ENCODE measurements at places on chromosomes 13 and 19. TPM values are rescaled to one million over a fixed set of nuclear protein-coding genes. Genes with fewer than 3 reads are reported as not detected.

DNA sequence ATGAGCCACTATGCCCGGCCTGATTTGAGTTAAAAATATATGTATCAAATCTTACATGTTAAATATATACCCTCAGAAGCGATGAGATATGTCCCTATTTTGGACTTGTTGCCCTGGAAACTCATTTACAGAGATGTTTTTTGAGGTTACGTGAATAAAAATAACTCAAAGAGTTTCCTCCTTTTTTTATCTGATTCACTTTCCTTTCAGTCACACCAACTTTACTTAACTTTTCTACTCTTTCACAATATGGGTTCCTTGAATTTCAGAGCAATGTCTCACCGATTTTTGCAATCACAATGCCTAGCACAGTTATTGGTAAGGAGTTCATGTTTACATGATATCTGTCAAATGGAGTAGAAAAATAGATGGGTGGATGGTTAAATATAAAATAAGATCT, 2.3 kb downstream of the OR7C2 start:
- no peak for DNase-seq

DNA sequence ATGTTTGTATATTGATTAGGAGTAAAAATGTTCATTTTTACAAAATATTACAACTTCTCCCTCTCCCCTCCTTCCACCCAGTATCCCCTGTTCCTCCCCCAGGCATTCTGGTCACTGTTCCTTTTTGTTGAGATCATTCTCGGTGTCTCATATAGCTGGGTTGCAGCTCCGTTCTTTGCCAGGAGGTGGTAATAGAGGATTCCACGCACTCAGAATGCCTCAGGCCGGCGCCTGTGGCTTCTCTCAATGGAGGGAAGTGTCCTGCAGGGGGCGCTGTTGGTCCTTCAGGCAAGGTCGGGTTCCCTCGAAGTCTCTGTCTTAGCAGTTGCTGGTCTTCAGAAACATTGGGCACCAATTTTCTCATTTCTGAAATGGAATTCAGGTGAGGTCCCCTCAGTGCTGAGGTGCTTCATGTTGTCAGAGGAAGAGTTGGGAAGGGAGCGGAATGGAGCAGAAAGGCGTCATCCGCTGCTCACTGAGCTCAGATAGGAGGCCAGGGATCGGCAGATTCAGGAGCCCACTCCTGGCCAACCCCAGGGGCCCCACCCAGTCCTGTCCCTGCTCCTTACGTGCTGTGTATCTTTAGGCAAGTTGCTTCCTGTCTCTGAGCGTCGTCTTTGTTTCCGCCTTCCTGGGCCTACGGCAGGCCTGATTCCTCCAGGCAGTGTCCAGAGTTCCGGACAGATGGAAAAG, 10.3 kb upstream of the GARIN5A start:
- DNase-seq: no peak

DNA sequence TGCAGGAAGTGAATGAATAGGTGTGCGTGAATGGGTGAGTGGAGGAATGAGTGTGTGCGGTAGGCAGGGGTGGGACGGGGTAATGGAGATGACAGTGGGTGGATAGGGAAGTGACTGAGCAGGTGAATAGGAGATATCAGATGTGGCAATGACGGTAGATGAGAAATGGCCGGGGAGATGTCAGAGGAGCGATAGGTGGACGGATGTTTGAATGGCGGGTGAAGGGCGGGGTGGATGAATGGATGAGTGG, 1.5 kb downstream of the TTC9B start:
- no peak for DNase-seq

- DNase-seq: no peak
These were observed 451.7 kb downstream of the PCDH9 start for GRCh38 chr13:66778461-66778860.

- DNase-seq: no peak
These were observed 34.3 kb upstream of the TNFSF11 start for GRCh38 chr13:42539670-42540069.

- DNase-seq: no peak
These were observed 3.9 kb upstream of the GSK3A start for GRCh38 chr19:42246143-42246921.

DNA sequence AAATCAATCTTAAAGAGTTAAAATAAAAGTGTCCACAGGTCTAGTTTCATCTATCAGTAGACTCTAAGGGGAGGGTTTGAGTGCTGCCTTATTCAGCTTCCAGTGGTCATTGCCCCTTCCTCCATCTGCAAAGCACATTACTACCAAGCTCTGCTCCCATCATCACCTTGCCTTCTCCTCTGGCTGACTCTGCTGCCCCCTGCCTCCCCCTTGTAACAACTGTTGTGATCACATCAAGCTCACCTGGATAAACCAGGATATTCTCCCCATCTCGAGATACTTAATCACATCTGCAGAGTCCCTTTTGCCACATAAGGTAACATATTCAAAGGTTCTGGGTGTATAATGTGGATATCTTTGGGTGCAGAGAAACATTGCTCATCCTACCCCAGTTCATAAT, 43.3 kb upstream of the GPC6 start:
- no peak for DNase-seq

MTIF3 gene
- polyA plus RNA-seq: 67.2 TPM

PGLYRP2 gene
- polyA plus RNA-seq: 0.05 TPM

ZNF256 gene
- 10.9 TPM for polyA plus RNA-seq

Data from left renal cortex interstitium (tissue), 4 donors.